Ureter (tissue), 1 donor: ENCODE measurements at places on chromosomes 16 and 17. TPM values are rescaled to one million over a fixed set of nuclear protein-coding genes. Genes with fewer than 3 reads are reported as not detected.

TIMM22 gene
- total RNA-seq = 10.3 TPM

GINS3 gene
- 7.0 TPM for total RNA-seq

DHRS7C gene
- not detected for total RNA-seq

CRK gene
- total RNA-seq = 49.6 TPM

SOX8 gene
- 0.73 TPM for total RNA-seq

ABCC3 gene
- total RNA-seq = 226 TPM

GRCh38 chr16:720990-721764, at the start of gene ANTKMT:
Gene ANTKMT (plus strand): TSS chr16:721146. CDS start chr16:721275, 129 bp downstream.
- peak; percentile 70 for DNase-seq

DNA sequence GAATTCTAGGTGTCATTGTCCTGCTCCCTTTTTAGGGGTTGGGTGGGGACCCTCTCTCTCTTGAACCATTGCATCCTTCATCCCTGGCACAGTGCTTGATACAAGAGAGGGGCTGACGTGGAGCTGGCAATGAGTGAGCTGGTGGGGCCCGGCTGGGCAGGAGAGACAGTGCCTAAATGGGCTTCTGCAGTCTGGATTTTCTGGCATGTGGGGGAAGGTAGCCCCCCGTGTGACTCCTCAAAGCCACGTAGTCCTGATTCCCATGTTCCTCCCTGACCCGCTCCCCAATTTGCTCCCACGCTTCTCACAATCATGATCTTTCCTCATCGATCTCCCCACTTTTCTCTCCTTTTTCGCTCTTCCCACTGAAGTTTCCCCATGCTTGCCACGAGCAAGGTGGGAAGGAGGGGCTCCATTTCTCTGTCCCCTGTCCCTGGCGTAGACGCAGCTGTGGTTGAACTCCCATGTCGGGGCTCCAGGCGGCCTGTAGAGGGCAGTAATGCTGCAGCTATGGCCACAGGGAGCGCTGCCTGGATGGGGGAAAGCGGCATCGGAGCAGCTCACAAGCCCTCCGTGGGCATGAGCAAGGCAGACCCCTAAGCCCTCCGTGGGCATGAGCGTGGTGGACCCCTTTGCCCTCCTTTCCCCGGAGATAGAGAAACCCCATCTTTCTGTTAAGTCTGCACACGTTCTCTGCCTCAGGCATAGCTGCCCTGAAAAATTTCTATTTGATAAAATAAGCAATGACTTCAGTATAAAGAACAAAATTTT, 47.5 kb downstream of the HAPSTR1 start:
- DNase-seq = peak; percentile 70

GRCh38 chr17:80296221-80296620, 35.6 kb downstream of the RNF213 start:
- DNase-seq = no peak

GRCh38 chr17:37671824-37672547, 28.7 kb upstream of the DDX52 start:
- DNase-seq = no peak

DNA sequence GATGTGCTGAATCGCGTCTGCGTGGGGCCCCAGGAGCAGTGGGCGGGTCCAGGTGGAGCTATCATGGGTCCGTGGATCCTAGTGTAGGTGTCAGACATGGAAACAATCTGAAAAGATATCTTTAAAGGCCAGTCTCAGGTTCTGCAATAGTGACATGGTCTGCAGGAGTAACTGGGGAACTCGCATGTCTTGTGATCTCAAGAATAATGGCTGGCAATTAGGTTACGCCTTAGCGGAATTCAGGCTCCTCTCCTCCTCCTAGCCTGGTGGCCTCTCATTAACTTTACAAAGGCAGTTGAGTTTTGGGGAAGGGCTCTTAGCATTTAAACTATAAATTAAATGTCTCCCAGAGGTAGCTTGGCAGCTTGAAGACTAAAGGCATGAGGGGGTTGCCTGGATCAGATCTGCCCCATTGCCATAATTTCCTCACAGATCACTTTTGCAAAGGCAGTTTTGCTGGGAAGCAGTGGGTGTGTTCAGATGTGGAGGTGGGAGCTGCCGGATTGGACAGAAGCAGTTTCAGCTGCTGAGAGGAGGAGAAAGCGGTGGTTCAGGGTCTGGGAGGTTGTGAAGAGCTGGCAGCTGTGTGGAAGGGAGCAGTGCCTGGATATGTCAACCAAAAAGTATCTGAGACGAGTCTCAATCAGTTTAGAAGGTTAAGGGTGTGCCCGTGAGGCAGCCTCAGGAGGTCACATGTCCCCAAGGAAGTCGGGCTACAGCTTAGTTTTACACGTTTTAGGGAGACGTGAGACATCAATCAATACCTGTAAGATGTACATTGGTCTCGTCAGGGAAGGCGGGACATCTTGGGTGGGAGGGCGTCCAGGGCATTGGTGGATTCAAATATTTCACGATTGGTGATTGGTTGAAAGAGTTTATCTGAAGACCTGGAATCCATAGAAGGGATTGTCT, 2.7 kb downstream of the TBCD start:
- DNase-seq = no peak

- DNase-seq = no peak
Measured at GRCh38 chr16:53457670-53458069, 23.4 kb downstream of the RBL2 start.

- peak; percentile 81 for DNase-seq
Measured at GRCh38 chr17:30600060-30600829, 123.0 kb downstream of the GOSR1 start.

DNA sequence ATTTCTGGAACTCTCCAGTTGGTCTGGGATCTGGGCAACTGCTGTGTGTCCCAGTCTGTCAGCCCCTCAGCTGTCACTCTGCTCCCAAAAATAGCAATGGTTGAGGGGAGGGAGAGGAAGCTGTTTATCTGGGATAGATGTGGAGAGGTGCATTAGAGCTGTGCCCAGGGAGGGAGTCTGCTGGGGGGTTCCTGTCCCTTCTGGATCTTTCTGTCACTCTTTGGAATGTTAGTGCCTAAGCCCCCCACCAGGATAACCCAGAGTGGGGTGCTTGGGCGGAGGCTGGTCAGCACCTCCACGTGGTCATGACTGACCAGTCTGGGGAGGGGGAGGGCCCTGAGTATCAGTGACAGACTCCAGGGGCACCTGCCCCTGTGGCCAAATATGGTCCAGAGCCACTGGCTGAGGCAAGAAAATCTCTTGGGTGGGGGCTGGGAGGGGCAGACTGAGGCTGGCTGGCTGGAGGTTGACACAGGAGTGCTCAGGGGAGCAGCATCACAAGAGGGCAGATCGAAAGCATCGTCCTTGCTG, at the start of gene UNC45B:
Gene UNC45B (plus strand): TSS at position 443 of the 531 bp plus-strand sequence. CDS start 447 bp downstream, outside the sequence.
- no peak for DNase-seq

GRCh38 chr16:85869785-85870558, 29.0 kb upstream of the IRF8 start:
- peak; percentile 39 for DNase-seq
